ENCODE measurements at places on chromosomes 16 and 17.

- DNase-seq, result no peak
Measured at GRCh38 chr17:44608727-44609435, 47.4 kb upstream of the MEIOC start.

DNA sequence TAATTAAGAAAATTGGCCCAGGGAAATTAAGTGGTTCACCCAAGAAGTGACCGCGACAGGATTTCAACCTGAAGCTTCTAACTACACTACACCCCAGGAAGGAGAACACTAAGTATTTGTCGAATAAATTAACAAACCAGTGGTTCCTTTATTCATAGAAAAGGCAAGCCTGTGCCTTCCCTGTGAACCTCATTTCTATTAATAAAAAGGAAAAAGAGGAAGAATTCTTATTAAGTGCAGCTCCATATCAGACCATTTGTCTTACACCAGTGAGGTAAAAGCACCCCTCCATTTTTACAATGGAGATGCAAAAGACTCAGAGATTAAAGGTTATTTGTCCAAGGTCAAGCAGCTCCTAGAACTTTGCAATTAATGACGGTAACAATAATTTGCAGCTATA, 1.7 kb downstream of the COPS3 start:
- no peak for DNase-seq

DNA sequence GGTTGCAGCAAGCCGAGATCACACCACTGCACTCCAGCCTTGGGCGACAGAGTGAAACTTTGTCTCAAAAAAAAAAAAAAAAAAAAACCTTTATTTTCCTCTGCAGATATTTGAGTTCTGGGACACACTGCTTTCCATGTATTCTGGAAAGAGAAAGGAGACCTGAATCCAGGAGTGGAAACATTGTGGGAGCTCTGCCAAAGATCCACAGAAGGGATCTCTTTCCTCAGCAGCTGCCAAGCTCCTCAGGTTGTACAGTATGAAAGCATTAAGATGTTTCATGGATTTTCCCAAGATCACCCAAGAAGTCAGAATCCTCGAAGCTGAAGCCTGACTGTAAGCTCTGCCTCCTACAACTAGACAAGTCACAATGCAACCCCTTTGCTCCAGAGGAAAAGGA, 13.5 kb downstream of the NPRL3 start:
- DNase-seq, result no peak

DNA sequence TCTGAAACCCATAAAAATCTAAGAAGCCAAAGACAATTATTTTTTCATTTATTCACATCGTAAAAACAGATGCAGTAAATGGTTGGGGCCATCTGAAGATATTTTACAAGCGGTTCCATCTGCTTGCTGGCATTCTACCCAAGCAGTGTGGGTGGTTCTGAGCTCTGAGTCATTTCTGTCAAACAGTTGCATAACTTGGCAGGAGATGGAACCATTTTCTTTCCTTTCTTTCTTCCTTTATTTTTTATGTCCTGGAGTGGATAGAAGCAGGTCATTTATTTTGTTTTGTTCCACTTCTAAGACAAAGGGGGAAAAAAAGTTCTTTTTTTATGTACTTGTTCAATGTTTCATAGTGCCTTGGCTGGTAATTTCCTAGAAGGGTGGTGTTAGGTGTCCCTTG, 1151.9 kb upstream of the GOT2 start:
- no peak for DNase-seq

GRCh38 chr16:81003610-81004460, 2.9 kb downstream of the CMC2 start:
- DNase-seq, result no peak

DNA sequence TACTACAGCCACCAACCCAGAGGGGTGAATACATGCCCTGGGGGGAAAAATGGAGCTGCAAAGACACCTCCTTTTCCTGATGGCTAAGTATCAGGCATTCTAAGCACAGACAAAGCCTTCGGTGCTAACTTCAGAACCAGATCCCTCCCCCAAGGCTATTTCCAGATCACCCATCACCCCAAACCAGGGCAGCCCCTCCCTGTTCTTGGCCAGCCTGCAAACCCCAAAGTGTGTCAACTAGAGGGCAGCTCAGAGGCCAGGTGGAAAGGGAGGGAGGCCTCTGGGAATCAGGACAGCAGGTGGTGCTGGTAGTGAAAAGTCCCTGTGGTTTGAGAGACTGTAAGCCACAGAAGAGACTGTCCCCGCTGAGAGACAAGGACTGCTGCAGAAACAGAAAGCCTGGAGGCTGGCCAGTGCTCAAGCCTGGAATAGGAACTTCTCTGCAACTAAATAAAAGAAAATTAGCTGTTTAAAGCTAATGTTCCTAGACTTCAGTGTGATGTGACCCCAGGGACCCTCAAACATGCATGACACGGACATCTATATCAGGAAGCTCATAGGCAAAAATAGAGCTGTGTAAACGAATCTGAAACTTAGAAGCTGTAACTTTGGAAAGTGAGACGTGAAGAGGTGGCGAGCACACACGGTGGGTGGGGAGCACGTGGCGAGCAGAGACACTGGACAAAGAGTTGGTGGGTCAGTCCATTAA, 9.1 kb downstream of the TUBG1 start:
- DNase-seq, result no peak

DNA sequence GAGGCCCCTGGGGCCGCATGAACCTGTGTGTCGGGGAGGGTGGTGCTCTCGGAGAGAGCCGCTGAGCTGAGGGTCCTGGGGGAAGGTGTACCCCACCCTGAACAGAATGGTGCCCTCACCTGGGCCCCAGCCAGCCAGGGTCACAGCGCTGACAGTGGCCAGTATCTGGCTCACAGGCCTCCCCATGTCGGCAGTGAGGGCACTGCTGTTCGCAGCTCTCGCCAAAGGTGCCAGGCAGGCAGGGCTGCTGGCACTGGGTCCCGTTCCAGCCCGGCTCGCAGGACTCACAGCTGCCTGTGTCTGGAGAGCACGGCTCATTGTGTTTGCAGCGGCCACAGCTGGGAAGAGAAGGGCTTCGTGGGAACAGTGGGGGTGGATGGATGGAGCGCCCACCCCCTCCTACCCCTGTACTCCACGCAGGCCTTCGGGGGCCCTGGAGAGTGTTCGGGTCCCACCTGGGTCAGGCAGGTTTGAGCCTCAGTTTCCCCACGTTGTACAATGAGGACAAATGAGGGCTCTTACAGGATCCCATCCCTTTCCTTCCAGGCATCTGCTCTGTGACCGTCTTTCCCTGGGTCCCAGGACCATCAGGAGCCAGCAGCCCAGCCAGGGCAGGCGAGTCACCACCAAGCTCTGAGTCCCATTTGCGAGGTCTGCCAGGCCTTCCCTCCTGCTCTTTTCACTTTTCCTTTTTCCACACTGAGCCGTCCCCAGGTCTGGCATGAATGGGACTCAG, 5.0 kb downstream of the SCARF1 start:
- DNase-seq, result no peak

DNA sequence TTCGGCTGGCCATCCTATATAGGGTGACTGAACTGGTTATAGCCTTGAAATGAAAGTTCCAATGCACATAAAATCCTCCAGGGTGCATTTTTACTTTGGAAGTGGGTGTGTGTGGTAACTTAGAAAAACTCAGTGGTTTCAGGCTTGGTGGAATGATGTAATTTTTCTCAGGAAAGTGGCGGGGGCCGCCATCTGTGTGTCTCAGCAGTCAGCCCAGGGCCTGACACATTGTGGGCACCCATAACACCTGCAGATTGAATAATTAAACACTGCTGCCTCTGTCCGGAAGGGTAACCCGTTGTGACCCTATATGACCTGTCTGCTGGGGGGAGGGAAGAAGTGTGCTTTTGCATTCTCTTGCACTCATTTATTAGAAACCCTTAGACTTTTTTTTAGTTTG, 2.2 kb upstream of the PDP2 start:
- no peak for DNase-seq

DNA sequence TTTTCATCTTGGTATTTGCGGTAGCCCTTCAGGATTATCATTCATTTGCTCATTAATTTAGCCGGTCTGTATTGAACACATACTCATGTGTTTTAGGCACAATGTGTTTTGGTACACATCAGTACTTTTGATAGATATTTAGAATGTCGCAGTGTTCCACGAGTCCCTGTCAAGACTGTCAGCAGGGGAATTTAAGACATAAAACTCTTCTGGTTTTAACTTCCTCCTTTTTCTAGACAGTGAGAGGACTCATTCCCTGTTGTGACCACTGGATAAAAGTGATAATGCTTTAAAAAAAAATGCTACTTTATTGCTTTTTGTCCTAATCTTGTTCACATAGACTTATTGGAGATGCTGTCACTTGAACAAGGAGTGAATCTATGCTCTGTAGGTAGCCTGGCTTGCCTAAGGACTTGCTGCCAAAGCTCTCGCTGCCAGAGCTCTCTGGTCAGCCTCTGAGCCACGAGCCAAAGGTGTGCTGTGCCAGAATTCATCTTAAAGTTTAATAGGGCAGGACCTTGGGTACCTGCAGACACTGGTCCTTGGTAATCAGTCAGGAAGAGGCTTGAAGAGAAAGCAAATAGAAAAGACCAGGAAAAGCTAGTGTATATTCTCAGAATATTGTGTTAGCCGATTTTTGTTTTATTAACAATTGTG, 5.4 kb downstream of the DCAF7 start:
- no peak for DNase-seq

DNA sequence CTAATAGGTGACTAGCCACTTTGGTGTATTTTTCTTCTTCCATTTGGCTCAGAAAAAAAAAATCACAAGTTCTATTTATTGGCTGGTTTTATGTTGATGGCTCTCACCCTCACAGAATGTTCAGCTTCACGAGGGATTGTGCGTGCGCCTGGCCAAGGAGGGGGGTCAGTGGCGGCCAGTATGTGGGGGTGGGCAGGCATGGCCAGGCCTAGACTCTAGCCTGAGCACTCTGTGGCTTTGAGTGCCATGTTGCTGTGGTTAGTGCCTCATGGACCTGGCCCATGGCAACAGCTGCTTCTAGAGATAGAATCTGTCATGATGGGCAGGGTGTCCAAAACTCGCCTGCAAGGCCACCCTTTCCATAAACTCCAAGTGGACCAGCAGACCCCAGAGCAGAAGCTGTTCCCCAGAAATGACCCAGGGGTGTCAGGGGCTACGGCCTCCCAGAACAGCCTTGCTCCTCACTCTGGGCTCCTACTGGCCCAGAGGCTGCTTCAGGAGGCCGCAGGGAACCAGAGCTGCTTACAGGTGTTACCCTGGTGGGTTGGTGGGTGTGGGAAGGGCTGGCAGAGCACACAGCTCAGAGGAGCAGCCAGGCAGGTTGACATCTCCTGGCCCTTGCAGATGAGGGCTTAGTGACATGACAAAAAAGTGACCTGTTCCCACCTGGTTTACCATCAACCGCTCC, 124.9 kb downstream of the SOCS1 start:
- no peak for DNase-seq

DNA sequence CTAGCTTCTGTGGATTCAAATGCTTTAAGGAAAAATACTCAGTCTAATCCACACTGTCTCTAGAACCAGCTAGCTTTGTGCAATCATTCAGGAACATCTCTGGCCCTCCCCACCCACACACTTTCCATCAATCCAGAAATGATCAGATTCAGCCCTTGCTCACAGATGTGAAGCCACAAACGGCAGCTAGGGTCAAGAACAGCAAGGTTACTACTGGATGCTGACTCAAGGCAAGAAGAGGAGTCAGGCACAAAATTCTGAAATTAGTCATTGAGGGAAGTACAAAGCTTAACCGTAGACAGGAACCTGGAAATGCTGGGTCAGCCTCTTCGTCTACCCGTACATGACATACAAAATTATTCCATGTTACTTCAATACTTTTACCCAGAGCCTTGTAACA, 174.6 kb downstream of the CDH13 start:
- DNase-seq, result no peak

DNA sequence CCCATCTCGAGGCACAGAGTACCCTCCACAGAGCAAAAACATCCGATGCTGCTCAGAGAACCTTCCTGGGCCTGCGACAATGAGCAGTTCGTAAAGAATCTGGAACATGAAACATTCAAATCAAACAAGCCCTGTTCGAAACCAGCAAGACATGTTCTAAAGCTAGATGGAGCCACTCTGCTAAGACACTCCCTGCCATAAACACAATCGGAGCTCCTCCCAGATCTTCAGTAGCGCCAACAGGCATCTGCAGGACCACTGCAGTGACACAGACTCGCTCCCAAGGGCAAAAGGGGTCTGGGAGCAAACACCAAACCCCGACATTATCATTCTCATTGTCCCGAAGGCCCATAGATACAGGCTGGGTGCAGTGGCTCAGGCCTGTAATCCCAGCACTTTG, 108.7 kb downstream of the ZFHX3 start:
- no peak for DNase-seq

- no peak for DNase-seq
Measured at GRCh38 chr16:85056211-85056748, 28.7 kb downstream of the KIAA0513 start.

- no peak for DNase-seq
Measured at GRCh38 chr17:61422116-61422799, 22.6 kb downstream of the TBX2 start.

DNA sequence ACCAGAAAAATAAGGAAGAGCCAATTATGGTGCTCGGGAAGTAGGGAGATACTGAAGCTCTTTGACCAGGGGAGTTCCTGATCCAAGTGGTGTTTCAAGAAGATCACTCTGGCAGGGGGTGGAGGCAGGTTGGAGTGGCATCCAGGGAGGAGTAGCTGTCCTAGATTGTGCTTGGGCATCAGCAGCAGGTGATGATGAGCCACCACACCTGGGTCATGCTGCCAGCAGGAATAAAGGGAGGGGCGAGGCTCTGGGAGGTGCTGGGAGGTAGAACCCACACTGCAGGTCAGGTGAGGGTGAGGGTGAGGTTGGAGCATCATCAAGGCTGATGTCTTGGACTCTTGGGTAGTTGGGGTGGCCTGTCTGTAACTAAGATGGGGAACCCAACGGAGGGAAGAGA, 35.4 kb upstream of the ADGRG1 start:
- DNase-seq, result no peak

DNA sequence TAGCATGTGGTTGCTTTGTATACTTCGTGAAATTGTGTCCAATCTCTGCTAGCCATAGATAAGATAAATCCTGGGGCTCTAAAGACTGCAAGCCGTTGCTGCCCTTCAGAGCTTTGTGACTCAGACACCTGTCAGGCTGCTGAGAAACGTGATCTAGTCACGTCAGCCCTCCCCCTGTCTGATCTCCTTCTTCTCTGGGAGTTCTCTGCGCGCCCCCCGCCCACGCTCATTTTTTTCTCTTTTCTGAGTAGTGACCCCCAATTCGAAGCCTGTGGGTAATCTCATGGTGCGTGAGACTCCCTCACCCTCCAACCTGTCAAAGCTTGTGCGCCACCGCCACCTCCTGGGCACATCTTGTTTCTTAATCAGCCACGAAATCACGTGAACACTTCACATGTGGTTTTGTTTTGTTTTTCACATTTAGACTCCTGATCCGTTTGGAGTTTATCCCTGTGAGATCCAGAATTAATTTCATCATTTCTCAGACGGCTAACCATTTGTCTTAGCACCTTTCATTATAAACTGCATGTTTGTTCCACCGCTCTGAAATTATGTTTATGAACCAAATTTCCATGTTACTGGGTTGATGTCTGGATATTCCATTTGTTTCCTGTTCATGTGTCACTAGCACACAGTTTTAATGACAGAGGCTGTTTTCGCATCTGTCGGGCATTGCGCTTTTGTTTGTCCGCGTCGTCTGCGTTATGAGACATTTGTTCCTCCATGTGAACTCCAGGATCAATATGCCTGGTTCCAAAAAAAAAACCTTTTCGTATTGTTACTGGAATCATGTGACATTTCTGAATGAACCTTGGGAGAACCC, 977 bp upstream of the ZNF778 start:
- no peak for DNase-seq

All from esophagus squamous epithelium (tissue), 5 donors.